Fibroblast of the aortic adventitia (primary cell): ENCODE measurements at places on chromosomes 6 and 20.

DNA sequence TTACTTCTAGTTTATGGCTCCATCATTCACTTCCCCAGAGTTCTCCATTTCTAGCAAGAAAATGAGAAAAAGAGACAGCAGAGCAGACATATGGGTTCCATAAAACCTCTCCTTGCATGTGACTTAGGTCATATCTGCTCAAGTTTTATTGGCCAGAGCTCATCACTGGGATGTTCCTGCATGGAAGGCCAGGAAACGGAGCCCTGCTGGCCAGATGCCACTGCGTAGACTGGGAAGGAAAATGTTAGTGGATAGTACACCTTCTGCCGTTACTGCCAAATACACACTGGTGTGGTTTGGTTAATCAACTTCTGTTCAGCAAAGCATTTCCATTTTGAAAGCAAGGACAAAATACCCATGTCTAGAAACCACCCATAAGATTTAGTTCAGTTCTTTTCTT is 220.6 kb upstream of the TSHZ2 start:
- DNase-seq: no peak

DNA sequence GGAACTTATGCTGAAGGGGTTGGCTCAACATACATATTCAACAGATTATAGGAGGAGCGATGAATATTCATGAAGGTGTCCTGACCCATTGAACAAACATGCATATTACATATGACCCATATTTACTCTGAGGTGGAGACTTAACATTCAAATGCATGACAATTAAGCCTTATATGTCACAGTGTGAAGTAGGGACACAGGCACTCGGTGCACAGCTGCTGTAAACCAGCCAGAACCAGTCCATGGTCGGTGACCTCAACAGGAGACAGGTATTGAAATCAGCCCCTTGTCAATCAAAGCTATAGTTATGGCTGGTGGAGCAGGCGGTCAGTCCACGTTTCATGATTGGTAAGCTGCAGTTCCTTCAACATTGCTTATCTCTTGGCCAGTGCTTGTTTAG is 347.3 kb downstream of the THBS2 start:
- DNase-seq: no peak

DNA sequence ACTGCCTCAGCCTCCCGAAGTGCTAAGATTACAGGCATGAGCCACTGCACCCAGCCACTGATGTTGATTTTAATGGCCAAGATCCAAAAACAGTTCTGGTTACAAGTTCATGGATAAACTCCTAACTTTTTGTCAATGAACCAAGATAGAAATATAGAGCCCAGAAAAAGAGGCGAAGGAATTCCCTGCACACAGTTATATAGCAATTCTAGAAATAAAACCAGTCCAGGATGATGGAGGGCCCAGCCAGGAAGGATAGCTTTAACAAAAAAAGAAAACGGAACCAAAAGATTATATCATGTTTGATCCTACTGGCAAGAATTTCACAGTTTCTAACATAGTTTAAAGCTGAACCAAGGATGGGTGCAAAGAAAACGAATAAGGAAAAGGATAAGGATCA is 10.9 kb downstream of the EPB41L2 start:
- peak; percentile 28 for DNase-seq

DNA sequence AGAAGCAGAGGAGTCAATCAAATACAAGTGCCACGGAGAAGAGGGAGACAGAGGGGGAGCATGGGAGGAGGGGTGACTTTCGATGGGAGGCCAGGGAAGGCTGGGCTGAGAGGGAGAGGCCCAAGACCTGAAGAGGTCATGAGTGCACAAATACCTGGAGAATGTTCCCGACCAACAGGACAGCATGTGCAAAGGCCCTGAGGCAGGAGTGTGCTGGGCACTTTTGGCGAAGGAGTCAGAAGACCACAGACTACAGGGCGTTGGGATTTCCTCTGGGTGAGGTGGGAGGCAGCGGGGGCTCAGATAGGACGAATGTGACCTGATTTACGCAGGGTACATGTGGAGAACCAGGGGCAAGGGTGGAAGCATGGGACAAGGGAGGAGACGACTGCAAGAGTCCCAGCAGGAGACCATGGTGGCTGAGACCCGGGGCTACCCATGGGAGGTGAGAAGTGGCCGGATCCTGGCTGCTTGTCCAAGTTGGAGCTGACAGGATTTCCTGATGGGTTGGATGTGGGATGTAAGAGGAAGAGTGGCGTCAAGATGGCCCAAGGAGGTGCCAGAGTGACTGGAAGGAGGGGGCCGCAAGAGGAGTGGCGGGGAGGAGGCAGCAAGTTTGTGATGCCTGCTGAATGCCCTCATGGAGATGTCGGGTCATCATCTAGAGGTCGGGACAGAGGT is 23.4 kb downstream of the PREX1 start:
- no peak for DNase-seq

- no peak for DNase-seq
Observed at GRCh38 chr20:2311329-2311728, 15.5 kb downstream of the TGM3 start.

DNA sequence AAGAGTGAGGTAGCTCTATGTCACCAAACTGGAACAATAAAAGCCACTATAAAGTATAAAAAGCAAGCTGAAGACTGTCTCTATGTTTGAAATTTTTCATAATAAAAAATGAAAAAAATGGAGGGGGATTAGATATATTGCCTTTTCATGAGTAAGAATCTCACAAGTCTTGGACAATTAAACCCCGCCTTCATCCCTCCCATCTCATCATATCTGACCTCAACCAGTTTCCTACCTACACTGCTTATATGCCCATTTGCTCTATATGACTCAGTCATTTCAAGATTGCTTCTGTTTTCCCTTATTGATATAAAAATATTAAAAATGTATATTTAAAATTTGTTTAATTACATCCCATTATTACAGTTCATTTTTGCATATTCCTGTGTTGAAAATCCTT is 2.9 kb upstream of the TRIM39 start:
- DNase-seq: no peak

GRCh38 chr6:66421570-66421969 is 714.5 kb upstream of the EYS start:
- DNase-seq: no peak

GRCh38 chr20:34571753-34572152 is 13.2 kb downstream of the MAP1LC3A start:
- no peak for DNase-seq

- DNase-seq: peak; percentile 61
Observed at GRCh38 chr20:50120935-50121693, 8.2 kb upstream of the UBE2V1 start.

DNA sequence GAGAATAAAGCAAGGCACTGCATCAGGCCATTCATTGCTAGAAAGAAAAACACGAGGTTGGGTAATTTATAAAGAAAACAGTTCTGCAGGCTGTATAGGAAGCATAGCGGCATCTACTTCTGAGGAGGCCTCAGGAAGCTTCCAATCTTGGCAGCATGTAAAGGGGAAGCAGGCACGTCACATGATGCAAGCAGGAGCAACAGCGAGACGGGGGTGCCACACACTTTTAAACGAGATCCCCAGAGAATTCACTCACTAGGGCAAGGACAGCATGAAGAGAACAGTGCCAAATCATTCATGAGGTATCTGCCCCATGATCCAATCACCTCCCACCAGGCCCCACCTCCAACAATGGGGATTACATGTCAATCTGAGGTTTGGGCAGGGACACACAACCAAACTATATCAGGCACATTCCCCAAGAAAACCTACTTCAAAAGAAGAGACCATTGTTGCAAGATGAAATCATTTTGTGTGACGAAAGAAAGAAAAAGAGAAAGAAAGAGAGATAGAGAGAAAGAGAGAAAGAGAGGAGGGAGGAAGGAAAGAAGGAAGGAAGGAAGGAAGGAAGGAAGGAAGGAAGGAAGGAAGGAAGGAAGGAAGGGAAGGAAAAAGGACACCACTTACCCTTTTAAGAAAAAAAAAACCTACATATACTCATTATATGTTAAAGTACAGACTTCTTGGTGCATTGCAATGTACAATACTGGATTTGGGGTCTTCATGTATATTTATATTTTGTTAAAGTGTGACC is 95.9 kb upstream of the PLEKHG1 start:
- no peak for DNase-seq

DNA sequence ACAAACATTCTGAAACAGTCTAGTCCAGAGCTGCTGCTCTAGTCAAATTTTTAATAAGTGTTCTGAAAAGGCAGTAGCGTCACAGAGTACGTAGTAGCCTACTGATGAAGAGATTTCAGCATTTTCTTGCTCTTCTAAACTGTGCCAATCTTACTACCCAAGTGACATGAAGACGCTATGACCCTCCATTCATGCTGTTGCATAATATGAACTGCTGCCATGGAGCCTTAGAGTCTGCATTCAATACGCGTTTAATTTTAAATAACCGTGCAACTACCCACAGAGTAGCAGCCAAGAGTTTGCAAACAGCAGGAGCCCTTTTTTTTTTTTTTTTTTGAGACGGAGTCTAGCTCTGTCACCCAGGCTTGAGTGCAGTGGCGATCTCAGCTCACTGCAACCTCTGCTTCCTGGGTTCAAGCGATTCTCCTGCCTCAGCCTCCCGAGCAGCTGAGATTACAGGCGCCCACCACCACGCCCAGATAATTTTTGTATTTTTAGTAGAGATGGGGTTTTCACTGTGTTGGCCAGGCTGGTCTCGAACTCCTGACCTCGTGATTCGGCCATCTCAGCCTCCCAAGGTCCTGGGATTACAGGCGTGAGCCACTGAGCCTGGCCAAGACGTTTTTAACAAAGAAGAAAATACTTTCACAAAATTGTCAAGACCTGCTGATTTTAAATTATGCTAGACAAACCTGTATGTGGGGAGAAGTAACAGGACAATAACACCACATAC is 44.3 kb downstream of the EZR start:
- DNase-seq: no peak

DNA sequence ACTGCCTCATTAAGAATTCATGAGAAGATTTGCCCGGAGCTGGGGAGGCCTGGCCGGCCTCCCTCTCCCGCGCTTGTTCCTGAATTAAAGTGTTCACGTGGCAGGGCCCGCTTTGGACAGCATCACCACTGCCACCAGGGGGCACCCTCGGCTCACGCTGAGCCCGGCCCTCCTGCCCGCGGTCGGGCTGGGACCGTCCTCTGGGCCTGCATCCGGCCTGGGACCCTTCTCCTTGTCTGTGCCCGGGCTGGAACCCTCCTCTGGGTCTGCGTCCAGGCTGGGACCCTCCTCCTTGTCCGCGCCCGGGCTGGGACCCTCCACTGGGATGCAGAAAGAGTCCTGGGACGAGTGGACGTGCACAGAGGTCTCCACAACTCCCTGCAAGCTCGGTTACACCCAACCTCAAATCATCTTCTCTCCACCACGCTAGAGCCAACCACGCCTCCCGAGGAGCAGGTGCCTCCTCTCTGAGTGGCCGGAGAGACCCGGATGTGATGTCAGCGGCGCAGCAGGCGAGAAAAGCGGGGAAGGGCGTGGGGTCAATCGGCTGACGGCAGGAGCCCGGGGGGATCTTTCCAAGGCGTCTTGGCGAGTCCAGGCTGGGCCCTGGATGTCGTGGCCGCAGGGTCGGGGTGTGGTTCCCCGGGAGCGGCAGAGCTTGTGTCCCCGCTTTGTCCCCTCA is 50.9 kb upstream of the DACT2 start:
- peak; percentile 51 for DNase-seq

GRCh38 chr6:3383525-3383924 is 73.3 kb downstream of the SLC22A23 start:
- peak; percentile 76 for DNase-seq

- DNase-seq: no peak
Observed at GRCh38 chr6:55449225-55449624, 122.0 kb downstream of the GFRAL start.

- no peak for DNase-seq
Observed at GRCh38 chr6:131456565-131456964, 116.5 kb upstream of the ARG1 start.

DNA sequence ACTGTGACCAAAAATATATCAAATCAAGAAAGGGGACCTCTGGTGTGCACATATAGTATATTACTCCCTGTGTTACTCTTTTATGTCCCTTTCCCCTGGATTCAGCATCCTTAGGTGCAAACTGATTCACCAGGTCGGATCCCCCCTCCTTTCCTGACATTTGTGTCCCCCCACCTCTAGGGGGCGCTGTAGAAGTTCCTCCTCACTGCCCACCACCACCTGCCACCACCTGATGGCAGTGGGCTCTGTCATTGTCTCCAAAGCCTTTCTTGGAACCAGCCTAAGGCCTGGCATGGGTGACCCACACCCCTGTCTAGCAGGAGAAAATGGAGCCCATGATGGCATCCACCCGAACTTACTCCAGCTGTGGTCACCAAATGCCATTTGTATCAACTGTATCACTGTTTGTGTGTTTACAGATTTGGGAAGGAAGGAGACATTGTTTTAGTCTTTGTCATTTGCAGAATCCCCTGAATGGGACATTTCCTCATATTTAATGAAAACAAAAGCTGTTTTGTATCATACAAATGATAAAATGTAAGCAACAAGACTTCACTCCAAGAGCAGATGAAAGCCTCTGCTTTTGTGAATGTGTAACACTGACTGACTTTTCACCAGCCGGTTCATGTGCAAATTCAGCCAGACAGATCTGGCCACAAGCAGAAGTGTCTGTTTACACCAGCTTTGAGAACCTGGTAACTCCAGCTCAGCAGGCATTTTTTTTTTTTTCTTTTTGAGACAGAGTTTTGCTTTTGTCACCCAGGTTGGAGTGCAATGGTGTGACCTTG is 66.2 kb downstream of the ARMC2 start:
- no peak for DNase-seq

DNA sequence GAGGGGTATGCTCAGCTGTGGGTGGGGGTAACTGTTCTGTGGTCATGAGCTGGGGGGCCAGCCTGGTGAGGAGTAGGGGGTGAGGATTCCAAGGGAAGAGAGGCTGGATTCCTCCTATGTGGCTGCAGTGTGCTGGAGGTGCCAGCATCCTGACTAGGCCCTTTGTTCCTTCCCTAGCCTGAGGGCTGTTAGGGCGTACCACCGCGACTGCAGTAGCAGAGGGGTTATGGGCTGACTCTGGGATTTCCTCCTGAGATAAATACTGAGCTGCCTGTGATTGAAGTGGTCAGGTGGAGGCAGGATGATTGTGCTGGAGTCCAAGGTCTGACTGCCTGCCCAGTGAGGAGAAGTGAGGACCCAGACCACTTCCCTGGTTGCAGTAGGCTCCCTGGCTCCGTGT is 205.3 kb downstream of the ADGRG6 start:
- no peak for DNase-seq

DNA sequence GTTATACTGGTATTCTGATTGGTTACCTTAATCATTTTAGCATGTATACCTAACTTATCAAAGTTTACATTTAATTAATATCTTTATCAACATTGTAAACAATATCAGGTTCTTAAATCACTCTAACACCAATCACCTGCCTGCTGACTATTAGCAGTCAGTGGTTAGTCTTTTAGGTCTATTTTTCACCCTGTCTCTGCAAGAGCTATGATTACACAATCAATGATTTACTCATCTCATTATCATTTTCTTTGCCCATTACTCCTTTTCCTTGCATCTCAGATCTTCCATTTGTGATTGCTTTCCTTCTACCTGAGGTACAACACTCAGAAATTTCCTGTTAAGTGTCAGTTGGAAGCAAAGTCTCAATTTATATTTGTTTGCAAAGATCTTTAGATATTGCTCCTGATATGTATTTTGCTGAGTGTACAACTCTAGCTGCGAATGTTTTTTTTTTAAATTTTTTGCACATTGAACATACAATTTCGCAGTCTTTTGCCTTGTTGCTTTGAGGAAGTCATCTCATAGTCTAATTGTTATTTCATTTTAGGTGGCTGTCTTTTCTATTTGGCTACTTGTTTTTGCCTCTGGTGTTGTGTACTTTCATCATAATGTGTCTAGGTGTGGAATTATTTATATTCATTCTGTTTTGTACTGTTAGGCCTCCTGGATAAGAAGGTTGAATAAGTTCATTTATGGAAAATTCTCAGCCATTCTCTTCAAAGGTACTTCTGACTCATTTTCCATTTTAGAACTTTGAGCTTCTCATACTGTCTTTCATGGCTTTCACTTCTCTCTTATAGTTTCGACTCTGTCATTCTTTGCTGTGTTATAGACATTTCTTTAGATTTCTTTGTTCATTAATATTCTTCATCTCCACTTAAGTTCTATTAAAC is 104.9 kb upstream of the CEP162 start:
- DNase-seq: no peak
